ENCODE measurements at places on chromosomes 1 and 21.

DNA sequence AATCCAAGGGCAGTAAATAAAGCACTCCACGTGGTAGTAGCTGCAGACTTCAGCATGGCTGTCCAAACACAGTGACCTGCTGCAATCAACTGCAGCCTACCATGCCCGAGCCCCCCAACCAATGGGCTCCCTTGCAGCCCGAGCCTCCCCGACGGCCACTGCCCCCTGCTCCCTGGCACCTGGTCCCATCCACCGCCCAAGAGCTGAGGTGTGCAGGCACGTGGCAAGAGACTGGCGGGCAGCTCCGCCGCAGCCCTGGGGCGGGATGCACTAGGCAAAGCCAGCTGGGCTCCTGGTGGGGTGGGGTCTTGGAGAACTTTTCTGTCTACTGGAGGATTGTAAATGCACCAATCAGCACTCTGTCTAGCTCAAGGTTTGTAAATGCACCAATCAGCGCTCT lies 57.6 kb upstream of the RGS2 start:
- H3K27ac ChIP-seq = no peak overlapping the region
- peaks cover 5% of the 10 kb centered on the region for H3K4me1 ChIP-seq
- H3K4me3 ChIP-seq = no peak overlapping the region
- no peaks in the 10 kb centered on the region for H3K36me3 ChIP-seq
- H3K27me3 ChIP-seq = no peaks in the 10 kb centered on the region

GRCh38 chr1:107870696-107871095 lies 94.3 kb downstream of the VAV3 start:
- H3K27me3 ChIP-seq = peaks cover 4% of the 10 kb centered on the region
- H3K27ac ChIP-seq = no peak overlapping the region
- H3K36me3 ChIP-seq = no peaks in the 10 kb centered on the region
- DNase-seq = no peak
- no peaks in the 10 kb centered on the region for H3K4me1 ChIP-seq
- no peak overlapping the region for H3K4me3 ChIP-seq

GRCh38 chr1:31572323-31573104 lies 3.8 kb upstream of the TINAGL1 start:
- H3K4me1 ChIP-seq = peaks cover 51% of the 10 kb centered on the region
- H3K27me3 ChIP-seq = no peaks in the 10 kb centered on the region
- DNase-seq = no peak
- H3K4me3 ChIP-seq = no peak overlapping the region

DNA sequence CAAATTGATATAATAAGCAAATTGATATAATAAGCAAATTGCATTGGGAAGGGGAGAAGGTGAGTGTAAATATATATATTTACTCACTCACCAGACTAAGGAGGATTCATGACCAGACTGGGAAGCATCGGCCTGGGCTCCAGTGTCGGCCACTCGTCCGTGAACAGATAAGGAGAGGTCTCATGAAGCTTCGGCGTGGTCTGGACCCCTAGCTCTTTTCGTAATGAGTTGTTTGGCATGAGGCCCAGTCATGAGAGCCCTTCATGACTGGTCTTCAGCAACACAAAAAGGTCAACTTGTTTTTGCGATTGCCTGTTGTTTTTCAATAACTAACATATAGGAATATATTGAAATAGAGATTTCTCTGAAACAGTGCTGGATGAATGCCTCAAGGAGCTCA lies 222.9 kb upstream of the KCNK2 start:
- DNase-seq = no peak
- H3K4me3 ChIP-seq = no peak overlapping the region

- H3K4me3 ChIP-seq = peak overlapping the region; percentile 61
- H3K27ac ChIP-seq = no peak overlapping the region
- H3K36me3 ChIP-seq = peaks cover 12% of the 10 kb centered on the region
- H3K27me3 ChIP-seq = no peaks in the 10 kb centered on the region
- no peak for DNase-seq
- H3K4me1 ChIP-seq = peaks cover 35% of the 10 kb centered on the region
Observed at GRCh38 chr1:109250454-109251276, 1.3 kb downstream of the CELSR2 start.
